ENCODE measurements at places on chromosomes 7 and 10.

GRCh38 chr10:22029445-22030236 lies 26.1 kb upstream of the DNAJC1 start:
- DNase-seq, result no peak

DNA sequence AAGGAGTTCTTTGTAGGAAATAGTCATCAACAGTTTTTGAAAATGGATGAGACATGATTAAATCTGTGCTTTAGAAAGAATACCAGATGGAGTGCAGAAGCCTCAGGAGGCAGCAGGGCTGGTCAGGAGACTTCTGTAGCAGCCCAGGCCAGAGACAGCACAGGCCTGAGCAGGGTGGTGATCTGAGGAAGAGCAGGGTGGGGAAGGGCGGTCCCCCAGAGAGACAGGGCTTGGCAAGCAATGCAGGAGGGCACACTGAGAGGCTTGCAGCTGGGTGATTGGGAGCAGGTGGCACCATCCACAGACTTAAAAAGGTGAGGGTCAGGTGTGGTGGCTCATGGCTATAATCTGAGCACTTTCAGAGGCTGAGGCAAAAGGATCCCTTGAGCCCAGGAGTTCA lies 4.3 kb upstream of the SMKR1 start:
- DNase-seq, result no peak

DNA sequence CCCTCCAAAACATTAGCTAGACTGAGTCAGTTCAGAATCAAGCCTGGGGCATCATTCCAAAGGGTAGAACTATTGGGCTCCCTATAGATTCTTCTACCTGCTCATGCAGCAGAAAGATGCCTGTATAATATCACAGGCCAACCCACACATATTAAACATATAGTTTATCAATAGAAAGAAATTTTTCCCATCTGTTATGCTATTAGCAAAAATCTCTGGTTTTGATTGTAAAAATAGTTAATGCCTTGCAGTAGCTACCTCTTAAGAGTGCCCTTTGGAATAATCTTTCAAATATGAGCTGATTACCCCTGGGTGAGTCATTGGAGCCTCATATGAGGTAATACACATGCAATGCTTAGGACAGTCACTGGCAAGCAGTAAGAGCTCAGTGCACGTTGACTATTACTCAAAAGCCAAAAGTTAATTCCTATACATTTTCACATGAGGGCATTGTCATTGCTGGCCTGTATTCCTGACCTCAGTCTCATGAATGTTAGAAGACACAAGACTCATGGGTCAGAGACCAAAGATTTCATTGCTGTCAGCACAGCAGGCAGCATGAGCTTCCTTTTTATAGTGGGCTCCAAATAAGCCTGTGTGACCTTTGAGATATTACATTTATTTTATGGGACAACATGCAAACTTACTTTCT lies 180.0 kb downstream of the FGFR2 start:
- no peak for DNase-seq

GRCh38 chr10:103592186-103593021 lies 98.9 kb downstream of the NEURL1 start:
- no peak for DNase-seq

GRCh38 chr7:156092307-156092706 lies 280.0 kb upstream of the SHH start:
- no peak for DNase-seq

DNA sequence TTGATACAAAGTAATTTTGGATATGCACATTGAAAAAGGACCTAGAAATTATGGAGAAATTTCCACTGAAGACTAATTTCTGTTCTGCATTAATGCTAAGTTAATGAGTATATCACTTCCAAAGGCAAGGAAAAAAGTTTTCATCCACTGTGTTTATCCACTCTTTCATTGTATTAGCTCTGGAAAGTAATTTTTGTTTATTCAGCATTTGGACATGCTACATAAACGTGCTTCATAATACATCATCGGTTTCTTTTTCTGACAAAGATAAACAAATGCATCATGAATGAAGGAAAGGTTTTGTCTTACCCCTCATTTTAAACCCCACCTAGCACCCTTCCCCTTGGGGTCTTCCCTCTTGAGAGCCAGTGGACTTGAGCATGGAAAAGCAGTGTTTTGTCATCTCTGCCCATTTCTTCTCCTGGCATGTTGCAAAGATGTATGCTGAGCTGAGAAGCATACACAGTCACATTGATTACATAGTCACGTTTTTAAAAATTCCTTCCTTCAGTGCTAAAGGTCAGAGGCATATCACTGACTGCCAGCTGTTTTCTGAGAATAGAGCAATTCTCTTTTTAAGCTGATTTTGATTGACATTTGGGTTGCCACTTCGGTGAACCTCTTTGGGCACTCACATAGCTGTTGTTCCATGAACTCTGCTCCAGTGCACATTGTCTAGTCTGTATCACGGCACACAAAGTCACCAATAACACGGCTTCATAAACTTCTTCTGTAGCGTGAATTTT lies 65.9 kb upstream of the C7orf33 start:
- no peak for DNase-seq
